ENCODE measurements at places on chromosomes 4 and X.

GRCh38 chr4:97646997-97647396, 496.3 kb downstream of the STPG2 start:
- no peak overlapping the region for H3K27ac ChIP-seq
- no peaks in the 10 kb centered on the region for H3K27me3 ChIP-seq
- H3K36me3 ChIP-seq: no peaks in the 10 kb centered on the region
- H3K4me1 ChIP-seq: no peaks in the 10 kb centered on the region
- no peak overlapping the region for H3K4me3 ChIP-seq

DNA sequence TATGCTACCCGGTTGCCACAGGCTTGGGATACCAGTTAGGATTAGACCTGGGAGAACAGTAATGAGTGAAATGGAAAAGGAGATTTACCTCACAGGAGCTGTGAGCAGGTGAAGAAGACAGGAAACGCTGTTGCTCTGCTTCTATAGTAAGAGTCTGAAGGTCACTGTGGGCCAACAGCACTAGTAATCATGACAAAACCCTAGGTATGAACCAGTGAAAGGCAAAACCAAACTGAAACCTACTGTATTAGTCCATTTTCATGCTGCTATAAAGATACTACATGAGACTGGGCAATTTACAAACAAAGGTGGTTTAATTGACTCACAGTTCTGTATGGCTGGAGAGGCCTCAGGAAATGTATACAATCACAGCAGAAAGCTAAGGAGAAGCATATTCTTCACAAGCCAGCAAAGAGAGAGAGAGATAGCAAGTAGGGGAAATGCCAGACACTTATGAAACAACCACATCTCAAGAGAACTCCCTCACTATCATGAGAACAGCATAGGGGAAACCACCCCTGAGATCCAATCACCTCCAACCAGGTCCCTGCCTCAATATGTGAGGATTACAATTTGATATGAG, 736.7 kb upstream of the INTU start:
- DNase-seq: no peak
- H3K4me1 ChIP-seq: no peaks in the 10 kb centered on the region
- H3K27ac ChIP-seq: no peak overlapping the region
- H3K36me3 ChIP-seq: no peaks in the 10 kb centered on the region

GRCh38 chr4:8834681-8835220, 36.9 kb downstream of the HMX1 start:
- no peak overlapping the region for H3K4me3 ChIP-seq
- no peak overlapping the region for H3K27ac ChIP-seq
- H3K27me3 ChIP-seq: no peaks in the 10 kb centered on the region
- H3K36me3 ChIP-seq: no peaks in the 10 kb centered on the region
- H3K4me1 ChIP-seq: no peaks in the 10 kb centered on the region

DNA sequence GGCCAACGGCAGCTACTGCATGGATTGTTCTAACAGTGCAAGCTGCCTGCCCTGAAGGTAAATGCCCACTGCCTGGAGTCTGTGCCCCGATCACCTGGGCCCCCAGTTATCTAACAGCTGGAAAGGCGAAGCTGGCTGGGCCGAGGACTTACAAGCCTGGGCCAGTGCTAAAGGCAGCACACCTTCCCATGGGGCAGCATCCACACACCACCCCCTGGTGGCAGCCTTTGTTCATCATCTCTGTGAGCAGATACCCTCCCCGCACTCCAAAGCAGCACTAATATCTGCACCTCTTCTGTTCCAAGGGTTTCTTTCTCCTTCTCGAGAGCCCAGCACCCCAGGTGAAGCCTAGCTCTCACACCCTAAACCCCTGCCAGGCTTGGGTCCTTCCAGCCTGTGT, 7.6 kb downstream of the SLC2A9 start:
- no peaks in the 10 kb centered on the region for H3K27me3 ChIP-seq
- no peaks in the 10 kb centered on the region for H3K36me3 ChIP-seq
- H3K4me3 ChIP-seq: no peak overlapping the region

- no peak for DNase-seq
- H3K27me3 ChIP-seq: no peaks in the 10 kb centered on the region
- no peaks in the 10 kb centered on the region for H3K4me1 ChIP-seq
- no peaks in the 10 kb centered on the region for H3K36me3 ChIP-seq
- no peak overlapping the region for H3K27ac ChIP-seq
Observed at GRCh38 chrX:91108761-91109160, 325.9 kb upstream of the PABPC5 start.

- H3K4me1 ChIP-seq: no peaks in the 10 kb centered on the region
- H3K27ac ChIP-seq: no peak overlapping the region
- no peak for DNase-seq
- no peaks in the 10 kb centered on the region for H3K36me3 ChIP-seq
Observed at GRCh38 chr4:70624226-70624793, 4.2 kb upstream of the ENAM start.

GRCh38 chrX:20967725-20968124, 406.5 kb upstream of the CNKSR2 start:
- H3K4me3 ChIP-seq: no peak overlapping the region
- no peak overlapping the region for H3K27ac ChIP-seq
- no peak for DNase-seq
- H3K27me3 ChIP-seq: no peaks in the 10 kb centered on the region
- H3K4me1 ChIP-seq: no peaks in the 10 kb centered on the region

DNA sequence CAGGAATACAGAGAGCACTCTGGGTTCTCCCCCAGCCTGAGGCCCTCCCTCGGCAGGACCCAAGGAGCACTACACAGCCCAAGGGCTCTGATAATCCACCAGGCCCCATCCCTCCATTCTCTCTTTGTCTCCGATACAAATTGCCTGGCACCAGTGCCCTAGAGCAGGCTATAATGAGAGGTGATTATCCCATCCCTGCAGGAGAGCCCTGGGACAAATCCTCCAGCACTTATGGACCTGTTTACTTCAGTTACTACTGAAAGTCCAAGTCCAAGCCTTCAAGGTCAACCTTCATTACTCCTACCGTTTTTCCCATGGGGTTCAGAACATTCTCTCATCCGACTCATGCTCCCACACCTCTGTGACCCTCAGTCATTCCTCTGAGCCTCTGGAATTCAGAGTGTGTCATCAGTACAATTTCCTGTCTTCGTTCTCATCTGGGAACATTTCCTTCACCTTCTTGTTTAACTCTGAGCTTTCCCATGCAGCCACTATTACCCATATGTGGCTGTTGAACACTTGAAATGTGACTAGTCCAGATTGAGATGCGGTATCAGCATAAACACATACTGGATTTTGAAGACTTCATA, 299.0 kb downstream of the RAPGEF2 start:
- no peak overlapping the region for H3K4me3 ChIP-seq
- DNase-seq: no peak
- H3K4me1 ChIP-seq: no peaks in the 10 kb centered on the region
- no peaks in the 10 kb centered on the region for H3K36me3 ChIP-seq

DNA sequence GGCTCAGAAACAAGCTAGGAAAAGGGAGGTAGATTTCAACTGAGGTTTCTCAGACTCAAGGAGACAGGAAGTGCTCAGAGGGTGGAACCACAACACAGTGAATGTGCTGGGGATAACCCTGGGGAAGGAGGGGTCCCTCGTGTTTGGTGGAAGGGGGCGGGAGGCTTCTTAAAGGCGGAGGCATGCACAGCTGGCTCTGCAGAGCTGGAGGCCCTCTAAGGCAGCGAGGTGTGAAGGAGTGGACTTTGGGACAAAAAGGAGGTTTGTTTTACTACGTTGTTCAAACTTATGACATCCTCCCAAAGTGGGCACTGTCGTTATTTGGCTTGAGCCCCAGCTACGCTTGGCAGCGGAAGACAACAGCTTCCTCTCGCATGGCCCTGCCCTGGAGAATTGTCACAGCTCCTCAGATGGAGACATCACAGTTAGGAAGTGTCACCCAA, 21.7 kb upstream of the MTM1 start:
- peaks cover 21% of the 10 kb centered on the region for H3K4me1 ChIP-seq
- no peak for DNase-seq
- no peaks in the 10 kb centered on the region for H3K27me3 ChIP-seq
- no peaks in the 10 kb centered on the region for H3K36me3 ChIP-seq

DNA sequence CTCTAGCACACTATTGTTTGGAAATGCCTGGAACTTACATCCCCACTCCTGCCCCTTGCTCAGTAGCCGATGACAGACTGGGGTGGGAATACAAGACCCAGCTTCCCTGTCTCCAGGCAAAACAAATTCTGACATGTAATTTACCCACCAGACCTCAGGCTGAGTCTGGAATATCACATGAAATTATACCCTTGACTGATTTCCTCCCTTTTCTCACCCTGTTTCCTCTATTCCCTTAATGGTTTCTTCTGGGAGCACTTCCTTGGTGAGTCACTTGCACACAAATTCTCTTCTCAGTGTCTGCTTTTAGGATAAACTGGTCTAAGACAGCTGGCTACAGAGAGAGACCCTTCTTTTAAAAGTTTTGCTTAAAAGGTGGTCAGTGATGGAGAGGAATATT, 65.8 kb upstream of the DIPK2B start:
- no peaks in the 10 kb centered on the region for H3K36me3 ChIP-seq
- no peaks in the 10 kb centered on the region for H3K4me1 ChIP-seq
- H3K27ac ChIP-seq: no peak overlapping the region
- H3K4me3 ChIP-seq: no peak overlapping the region

- H3K27me3 ChIP-seq: peaks cover 14% of the 10 kb centered on the region
- H3K36me3 ChIP-seq: peaks cover 47% of the 10 kb centered on the region
- peak overlapping the region; percentile 87 for H3K4me3 ChIP-seq
- H3K4me1 ChIP-seq: peaks cover 35% of the 10 kb centered on the region
Observed at GRCh38 chrX:72276478-72276953, 532 bp downstream of the RPS4X start.

GRCh38 chrX:27309406-27309805, 153.7 kb downstream of the PPP4R3C start:
- no peak overlapping the region for H3K27ac ChIP-seq
- no peaks in the 10 kb centered on the region for H3K4me1 ChIP-seq
- H3K4me3 ChIP-seq: no peak overlapping the region
- DNase-seq: no peak
- no peaks in the 10 kb centered on the region for H3K36me3 ChIP-seq

GRCh38 chr4:93719552-93719951, 109.0 kb upstream of the ATOH1 start:
- no peaks in the 10 kb centered on the region for H3K36me3 ChIP-seq
- H3K4me1 ChIP-seq: no peaks in the 10 kb centered on the region
- no peak for DNase-seq
- no peaks in the 10 kb centered on the region for H3K27me3 ChIP-seq

GRCh38 chrX:43140582-43140981, 362.6 kb upstream of the PPP1R2C start:
- no peaks in the 10 kb centered on the region for H3K27me3 ChIP-seq
- H3K27ac ChIP-seq: no peak overlapping the region
- no peaks in the 10 kb centered on the region for H3K36me3 ChIP-seq
- no peaks in the 10 kb centered on the region for H3K4me1 ChIP-seq
- no peak for DNase-seq

GRCh38 chr4:87848622-87849351, 16.0 kb downstream of the MEPE start:
- no peak overlapping the region for H3K27ac ChIP-seq
- DNase-seq: peak; percentile 13
- H3K36me3 ChIP-seq: no peaks in the 10 kb centered on the region
- peak overlapping the region; percentile 49 for H3K4me3 ChIP-seq
- peaks cover 13% of the 10 kb centered on the region for H3K4me1 ChIP-seq

GRCh38 chr4:87012265-87012953, 77.6 kb downstream of the AFF1 start:
- no peak for DNase-seq
- H3K27me3 ChIP-seq: no peaks in the 10 kb centered on the region
- peak overlapping the region; percentile 18 for H3K4me3 ChIP-seq

GRCh38 chrX:49278081-49278480, 8.5 kb downstream of the PPP1R3F start:
- peak overlapping the region; percentile 73 for H3K4me3 ChIP-seq
- H3K36me3 ChIP-seq: peaks cover 67% of the 10 kb centered on the region
- H3K4me1 ChIP-seq: peaks cover 55% of the 10 kb centered on the region
- DNase-seq: no peak

DNA sequence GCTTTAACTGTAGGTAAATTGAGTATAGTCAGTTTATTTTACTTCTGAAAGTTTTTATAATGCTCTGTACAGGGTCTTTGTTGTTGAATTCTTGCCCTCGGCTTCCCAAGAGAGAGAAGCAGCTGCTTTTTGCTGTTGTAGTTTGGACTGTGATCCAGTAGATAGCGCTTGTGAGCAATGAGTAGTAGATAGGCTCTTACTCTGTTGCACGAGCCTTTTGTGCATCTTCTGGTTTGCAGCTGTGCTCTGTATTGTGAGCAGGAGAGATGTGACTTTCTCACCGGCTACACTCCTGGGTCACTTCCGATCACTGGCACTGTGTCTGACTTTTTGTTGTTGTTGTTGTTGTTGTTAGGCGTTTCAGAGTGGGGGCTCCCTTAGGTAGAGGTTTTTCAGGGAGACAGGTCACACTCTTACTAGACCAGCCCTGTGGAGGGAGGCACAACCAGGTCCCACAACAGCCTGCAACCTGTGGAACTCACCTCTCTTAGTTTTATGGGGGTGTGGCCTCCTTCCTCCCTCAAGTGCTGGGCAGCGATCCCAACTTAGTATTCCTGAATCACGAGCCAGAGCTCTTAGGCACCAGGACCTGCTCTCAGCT, 822.1 kb upstream of the GALNTL6 start:
- no peak overlapping the region for H3K27ac ChIP-seq
- H3K27me3 ChIP-seq: no peaks in the 10 kb centered on the region
- H3K4me3 ChIP-seq: no peak overlapping the region
- H3K36me3 ChIP-seq: no peaks in the 10 kb centered on the region
- DNase-seq: no peak

DNA sequence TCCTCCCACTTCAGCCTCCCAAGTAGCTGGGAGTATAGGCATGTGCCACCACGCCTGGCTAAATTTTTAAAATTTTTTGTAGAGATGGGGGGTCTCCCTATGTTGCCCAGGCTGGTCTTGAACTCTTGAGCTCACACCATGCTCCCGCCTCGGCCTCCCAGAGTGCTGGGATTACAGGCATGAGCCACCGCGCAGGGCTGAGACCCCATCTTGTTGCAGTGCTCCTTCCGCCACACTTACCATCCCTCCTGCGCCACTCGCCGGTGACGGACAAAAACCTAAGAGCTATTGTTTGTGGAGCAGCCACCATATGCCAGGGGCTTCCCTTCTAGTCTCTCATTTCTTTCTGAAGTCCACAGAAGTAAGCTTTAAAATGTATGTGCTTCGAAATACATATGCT, 34.5 kb downstream of the NSG1 start:
- no peaks in the 10 kb centered on the region for H3K27me3 ChIP-seq
- H3K36me3 ChIP-seq: peaks cover 11% of the 10 kb centered on the region
- no peak overlapping the region for H3K27ac ChIP-seq

All from T-helper 2 cell treated with Interferon-gamma antibody and Interleukin-4, amounts not matched to agents 5 μg/mL and 100 μg/mL, for 36 hours (primary cell).